GOT3 (cell line): ENCODE measurements at places on chromosomes 7 and 10.

DNA sequence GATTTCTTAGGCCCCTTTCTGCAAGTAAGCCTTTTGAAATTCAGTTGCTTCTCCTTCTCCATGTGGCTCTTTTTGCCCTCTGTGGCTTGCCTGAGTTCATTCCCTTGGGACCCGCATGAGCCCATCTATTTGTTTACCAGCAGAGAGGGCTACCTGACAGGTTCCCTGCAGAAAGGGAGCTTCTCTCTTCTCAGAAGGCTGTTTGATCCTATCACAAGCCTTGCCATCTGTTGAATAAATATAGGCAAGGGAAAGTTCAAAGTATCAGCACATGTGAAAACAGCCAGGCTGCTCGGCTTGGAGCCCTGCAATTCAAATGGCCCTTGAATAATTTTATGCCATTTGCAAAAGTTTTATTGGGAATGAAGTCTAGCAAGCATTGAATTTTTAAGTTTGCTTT lies 720.2 kb upstream of the FZD8 start:
- no peak for DNase-seq

- DNase-seq, result no peak
Measured at GRCh38 chr7:77887567-77887966, 89.0 kb downstream of the PHTF2 start.

DNA sequence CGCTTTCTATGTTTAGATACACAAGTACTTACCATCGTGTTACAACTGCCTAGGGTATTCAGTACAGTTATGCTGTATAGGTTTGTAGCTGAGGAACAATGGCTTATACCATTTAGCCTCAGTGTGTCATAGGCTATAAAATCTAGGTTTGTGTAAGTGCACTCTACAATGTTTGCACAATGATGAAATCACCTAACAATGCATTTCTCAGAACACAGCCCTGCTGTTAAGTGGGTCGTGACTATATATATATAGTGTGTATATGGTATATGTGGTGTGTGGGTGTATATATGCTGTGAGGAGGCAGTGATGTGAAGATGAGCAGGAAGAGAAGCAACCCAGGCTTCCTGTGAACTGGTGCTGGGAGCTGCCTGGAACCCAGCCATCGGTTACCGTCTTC lies 65.6 kb upstream of the MKI67 start:
- no peak for DNase-seq

DNA sequence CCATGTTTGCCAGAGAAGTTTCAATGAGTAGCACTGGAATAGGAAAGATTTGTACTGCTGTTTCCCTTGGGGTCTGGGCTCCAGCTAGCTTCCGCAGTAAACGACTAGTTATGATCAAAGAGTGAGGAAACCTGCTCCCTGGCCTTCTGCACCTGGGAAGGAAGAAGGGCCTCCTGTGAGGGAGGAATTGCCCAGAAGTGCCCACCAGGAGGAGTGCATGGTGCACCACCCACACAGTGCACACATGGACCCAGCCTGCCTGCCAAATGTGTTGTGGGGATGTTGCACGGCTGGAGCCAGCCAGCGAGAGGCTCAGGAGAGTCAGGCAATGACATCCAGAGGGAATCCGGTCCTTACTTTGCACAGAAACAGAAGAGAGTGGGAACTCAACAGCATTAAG lies 27.0 kb upstream of the FAM107B start:
- no peak for DNase-seq

DNA sequence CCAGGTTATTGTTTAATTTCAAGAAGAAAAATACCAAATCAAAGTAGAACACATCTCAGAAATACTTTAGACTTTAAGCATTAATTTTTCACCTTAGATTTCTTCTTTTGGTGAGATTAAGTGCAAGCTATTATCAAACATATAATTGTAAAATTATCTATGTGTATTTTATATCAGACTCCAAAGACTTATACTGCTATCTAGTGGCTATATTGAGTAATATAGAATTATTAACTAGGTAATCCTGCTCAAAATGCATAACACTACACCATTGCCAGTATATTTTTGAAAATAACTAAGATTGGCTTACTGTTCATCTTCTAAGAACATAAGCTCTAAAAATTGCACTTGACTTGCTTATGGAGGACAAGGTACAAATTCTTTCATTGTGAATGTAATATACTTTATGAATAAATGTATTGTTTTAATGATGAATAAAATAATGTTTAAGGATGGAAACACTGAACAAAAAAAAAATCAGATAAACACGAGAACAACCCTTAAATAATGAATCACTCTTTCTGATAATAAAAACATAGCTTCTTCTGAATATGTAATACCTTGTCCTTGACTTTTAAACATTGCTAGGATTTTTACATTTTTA lies 86.7 kb upstream of the GNAI1 start:
- DNase-seq, result no peak

DNA sequence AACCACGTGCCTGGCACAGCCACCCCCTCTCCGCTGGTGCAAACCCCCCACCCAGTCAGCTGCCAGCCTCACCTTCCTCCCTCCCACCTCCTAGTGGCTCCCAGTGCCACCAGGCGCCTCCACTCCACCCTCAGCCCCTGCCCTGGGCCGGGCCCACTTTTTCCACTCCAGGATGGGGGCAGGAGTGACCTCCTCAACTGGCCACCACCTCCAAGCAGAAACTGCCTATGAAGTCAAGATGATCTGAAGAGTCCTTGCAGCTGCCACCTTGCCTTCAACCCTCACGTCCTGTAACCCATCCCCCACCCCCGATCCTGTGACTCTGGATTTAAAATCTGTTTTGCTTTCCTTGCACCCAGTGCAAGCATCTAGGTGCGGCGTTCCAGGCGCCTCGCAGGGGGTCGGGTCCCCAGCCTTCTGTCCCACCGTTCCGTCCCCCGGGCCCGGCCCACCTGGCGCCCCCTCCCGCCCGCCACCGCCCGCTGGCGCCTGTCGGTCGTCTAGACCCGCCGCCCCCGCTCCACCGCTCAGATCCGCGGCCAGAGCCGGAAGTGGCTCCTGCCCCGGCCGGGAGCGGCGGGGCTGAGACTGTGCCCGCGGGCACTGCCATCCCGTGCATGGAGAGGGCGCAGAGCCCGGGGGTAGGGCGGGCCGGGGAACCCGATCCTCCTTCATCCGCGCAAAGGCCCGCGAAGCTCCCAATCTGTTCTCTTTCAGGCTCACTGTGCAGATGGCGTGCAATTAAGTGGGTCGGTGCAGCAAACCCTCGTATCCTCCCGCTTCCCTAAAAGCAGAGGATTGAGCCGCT lies 51.2 kb upstream of the GTF2I start:
- DNase-seq, result no peak

DNA sequence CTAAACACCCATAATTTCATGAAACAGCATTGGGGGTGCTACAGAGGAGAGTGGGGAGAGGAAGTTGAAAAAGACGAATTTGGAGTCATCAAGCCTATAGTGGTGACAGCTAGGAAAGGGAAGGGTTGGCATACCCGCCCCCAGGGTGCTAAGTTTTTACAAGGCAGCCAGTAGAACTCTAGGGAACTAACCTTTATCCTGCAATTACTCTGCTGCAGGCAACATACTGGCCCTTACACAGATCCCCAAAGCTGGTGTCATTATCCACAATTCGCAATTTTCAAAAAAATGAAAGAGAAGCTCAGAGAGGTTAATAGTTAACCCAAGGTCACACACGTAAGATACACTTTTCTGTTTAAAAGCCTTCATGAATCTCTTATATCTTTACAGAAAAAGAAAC lies 14.2 kb upstream of the SLC35B4 start:
- DNase-seq, result no peak

GRCh38 chr10:6342096-6342685 lies 139.5 kb downstream of the PFKFB3 start:
- no peak for DNase-seq

DNA sequence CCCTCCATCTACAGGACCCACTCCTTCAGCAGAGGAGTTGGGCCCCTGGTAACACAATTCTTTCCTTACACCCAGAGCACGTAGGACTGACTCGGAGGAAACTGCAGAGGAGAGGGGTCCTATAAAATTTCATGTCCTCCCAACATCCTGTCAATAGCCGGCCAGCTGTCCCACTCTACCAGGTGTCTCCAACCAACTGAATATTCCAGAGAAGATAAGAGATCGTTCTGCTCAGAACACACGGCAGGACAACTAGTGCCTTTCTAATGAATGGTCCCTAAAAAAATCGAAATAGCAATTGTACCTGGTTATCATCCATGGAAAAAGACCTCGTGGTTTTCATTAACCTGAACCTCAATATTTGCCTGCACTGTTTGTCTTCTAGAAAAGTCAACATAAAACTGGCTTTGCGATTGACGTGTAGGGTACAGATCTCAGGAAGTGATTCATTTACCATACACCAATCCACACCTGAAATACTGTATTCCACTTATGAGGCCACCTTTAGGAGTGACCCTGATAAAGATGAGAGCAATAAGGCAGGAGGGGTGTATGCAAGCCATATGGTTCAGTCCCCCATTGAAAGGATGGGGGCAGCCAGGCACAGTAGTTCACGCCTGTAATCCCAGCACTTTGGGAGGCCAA lies 111.7 kb downstream of the PARP12 start:
- DNase-seq, result no peak

DNA sequence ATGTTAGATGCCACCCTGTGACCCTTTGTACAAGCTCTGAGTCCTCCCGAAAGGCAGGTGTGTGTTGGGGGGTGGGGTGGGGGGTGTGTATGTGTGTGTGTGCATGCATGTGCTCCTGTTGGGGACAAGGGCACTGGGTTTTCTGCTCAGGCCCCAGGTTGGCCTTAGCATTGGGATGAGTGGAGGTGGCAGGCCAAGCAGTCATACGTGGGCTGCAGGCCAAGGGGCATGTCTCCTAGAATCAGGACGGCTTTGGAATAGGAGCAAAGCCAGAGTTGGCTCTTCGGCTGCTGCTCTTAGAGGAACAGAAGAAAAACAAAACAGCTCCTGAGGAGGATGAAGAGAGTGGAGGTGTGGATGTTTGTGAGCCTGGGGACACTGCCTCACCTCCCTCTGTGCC lies 26.0 kb downstream of the HSPA12A start:
- DNase-seq, result no peak

GRCh38 chr7:134710854-134711624 lies 64.4 kb downstream of the BPGM start:
- DNase-seq, result no peak

- no peak for DNase-seq
Measured at GRCh38 chr10:20372748-20373147, 524.4 kb downstream of the NEBL start.

DNA sequence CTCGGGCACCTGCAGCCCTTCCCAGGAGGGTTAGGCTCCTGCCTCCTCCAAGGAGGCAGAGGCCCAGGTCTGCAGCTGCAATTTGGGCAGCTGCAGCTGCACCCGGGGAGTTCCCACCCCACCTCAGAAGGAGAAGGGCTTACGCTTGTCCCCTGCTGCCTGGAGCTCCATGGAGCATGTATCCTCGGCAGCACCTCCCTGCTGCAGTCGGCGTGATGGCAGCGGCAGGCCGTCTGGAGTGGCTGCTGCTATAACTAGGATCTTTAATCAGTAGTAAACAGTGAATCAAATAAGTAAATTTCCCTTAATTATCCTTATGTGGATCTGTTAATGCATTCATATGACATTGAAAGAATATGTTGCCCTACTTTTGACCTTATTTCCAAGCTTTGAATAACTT lies 167.0 kb downstream of the PON1 start:
- DNase-seq, result no peak

DNA sequence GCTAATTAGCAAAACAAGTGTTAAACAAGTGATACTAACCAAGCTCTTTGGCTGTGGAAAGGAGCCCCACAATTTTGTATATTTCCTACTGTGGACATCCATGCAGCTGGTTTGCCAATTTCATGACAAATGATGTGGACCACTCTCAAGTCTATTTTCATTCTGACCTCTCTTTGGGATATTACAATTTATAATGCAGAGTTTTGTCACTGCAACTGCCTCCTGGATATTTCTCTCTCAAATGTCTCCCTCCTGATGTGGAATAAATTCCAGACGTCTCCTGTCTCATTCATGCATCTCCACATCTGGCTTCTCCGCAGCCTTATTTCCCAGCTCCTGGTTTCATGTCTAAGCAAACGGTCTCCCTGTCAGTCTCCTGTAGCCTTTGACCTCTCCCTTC lies 80.6 kb upstream of the RHEB start:
- DNase-seq, result no peak

- DNase-seq, result no peak
Measured at GRCh38 chr7:47756636-47757035, 174.7 kb upstream of the TNS3 start.

- no peak for DNase-seq
Measured at GRCh38 chr7:88480896-88481295, 174.2 kb upstream of the STEAP4 start.

GRCh38 chr10:132574783-132575319 lies 37.3 kb downstream of the INPP5A start:
- no peak for DNase-seq

- DNase-seq, result no peak
Measured at GRCh38 chr10:100186253-100187212, 704 bp upstream of the ERLIN1 start.

- peak; percentile 46 for DNase-seq
Measured at GRCh38 chr10:126387041-126387921, 996 bp downstream of the ADAM12 start.

DNA sequence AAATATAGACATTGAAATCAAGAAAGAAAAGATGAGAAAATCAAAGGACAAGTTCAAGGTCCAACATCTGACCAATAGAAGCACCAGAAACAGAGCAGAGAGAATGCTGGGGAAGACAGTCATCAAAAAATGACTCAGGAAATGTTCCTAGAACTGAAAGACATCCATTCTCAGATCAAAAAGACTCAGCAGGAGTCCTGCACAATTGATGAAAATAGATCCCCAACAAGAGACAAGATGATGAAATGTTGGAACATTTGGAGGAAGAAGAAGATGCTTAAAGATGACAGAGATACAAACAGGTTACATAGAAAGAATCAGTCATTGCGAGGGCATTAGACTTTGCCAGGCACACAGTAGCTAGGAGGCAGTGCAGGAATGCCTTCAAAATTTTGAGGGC lies 30.0 kb upstream of the EIF5AL1 start:
- DNase-seq, result no peak

- DNase-seq, result peak; percentile 44
Measured at GRCh38 chr7:47600199-47601118, 18.5 kb upstream of the TNS3 start.

- no peak for DNase-seq
Measured at GRCh38 chr10:16393271-16393858, 43.4 kb upstream of the PTER start.
